Smooth muscle cell of the coronary artery (primary cell): ENCODE measurements at places on chromosomes 12 and 14. TPM values are rescaled to one million over a fixed set of nuclear protein-coding genes. Genes with fewer than 3 reads are reported as not detected.

Gene CISTR
- not detected in 2 replicates for total RNA-seq

Gene SPX
- total RNA-seq, result 0.23 TPM in 1 of 2 replicates, not detected in the other

Gene KRT86
- total RNA-seq, result 2.9 TPM in 1 of 2 replicates, not detected in the other

Gene LRRC43
- total RNA-seq, result 0.60 and 1.2 TPM in 2 replicates

Gene DBX2
- not detected in 2 replicates for total RNA-seq

Gene DNAJC22
- total RNA-seq, result under 0.01 and 5.9 TPM in 2 replicates

Gene HPD
- 0.15 and 1.1 TPM in 2 replicates for total RNA-seq

Gene GTF2A1
- 25.4 and 43.3 TPM in 2 replicates for total RNA-seq

Gene IFNG-AS1
- total RNA-seq, result not detected in 2 replicates

Gene TCL1A
- not detected in 2 replicates for total RNA-seq
